ENCODE measurements at places on chromosomes 6 and 20.

- DNase-seq, result peak; percentile 95
These were observed 590 bp downstream of the HIVEP2 start for GRCh38 chr6:142944124-142945048.

- no peak for DNase-seq
These were observed 585.3 kb upstream of the MAN1A1 start for GRCh38 chr6:119934816-119935215.

GRCh38 chr20:52622081-52622480 lies 350.1 kb upstream of the TSHZ2 start:
- DNase-seq, result no peak

- no peak for DNase-seq
These were observed 128.2 kb upstream of the CDH4 start for GRCh38 chr20:61123751-61124368.

- DNase-seq, result no peak
These were observed 182.4 kb downstream of the TSHZ2 start for GRCh38 chr20:53154540-53154939.

- DNase-seq, result no peak
These were observed 8.6 kb downstream of the BPIFB3 start for GRCh38 chr20:33062105-33062824.

- no peak for DNase-seq
These were observed 211.1 kb downstream of the PLCB4 start for GRCh38 chr20:9279918-9280401.

DNA sequence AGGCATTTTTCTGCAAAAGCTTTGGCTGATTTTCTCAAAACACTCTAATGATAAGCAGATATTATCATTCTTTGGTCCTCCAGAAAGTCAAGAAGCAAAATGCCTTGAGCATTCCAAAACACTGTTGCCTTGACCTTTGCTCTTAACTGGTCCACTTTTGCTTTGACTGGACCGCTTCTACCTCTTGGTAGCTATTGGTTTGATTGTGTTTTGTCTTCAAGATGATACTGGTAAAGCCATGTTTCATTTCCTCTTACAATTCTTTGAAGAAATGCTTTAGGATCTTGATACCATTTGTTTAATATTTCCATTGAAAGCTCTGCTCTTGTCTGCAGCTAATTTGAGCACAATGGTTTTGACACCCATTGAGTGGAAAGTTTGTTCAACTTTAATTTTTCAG lies 35.6 kb upstream of the SDHAF4 start:
- DNase-seq, result no peak

- DNase-seq, result peak; percentile 14
These were observed 10.0 kb upstream of the ARMC2 start for GRCh38 chr6:108838101-108838717.

GRCh38 chr6:84026721-84027164 lies 6.8 kb upstream of the MRAP2 start:
- no peak for DNase-seq

DNA sequence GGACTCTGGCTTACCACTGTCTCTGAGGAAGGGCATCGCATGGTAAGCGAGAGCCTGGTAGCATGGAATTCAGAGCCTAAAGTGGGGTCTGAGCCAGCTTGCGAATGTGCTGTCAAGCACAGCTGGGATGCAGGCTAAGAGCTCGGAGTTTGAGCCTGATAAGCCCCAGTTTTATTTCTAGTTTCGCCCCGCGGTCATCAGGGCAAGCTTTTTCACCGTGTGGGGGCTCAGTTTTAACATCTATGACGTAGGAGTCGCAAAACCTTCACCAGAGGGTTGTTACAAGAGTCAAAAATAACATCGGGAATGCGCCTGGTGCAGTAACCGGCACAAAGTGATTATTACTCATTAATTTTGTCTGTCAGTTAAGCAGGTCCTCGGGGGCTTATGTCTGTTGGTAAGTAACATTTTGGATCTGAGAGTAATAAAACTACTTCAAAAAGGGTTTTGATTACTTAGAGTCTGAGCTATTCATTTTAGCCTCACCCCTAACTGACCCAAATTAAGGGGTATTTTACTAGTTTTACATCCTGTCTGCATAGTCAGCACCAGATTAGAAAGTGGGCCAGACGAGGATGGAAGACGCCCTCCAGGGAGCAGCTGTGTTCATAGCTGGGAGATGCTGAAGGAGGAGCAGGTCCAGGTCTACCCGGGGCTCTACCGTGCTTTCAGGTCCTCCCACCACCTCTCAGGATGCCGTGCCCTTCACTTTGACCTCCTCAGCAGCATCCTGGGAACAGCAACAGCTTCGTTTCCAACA lies 29.7 kb downstream of the SLC22A23 start:
- no peak for DNase-seq

DNA sequence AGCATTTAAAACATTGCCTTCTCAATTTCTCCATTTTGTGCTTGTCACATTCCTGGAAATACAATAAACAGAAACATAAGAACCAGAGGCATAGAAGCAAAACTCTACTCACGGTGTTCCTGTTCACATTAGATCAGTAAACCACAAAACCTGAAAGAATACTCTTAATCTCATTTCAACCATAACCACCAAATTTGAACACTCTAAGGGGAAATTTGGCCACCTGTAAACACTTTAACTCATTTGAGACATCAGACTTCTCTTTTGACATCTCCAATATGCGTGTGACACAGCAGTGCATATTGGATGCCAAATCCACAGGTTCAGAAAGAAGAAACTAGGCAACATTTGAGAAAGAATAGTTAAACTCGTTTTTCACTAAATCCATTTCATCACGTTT lies 153.8 kb upstream of the IRAK1BP1 start:
- DNase-seq, result no peak

GRCh38 chr6:121838842-121839241 lies 403.4 kb downstream of the GJA1 start:
- no peak for DNase-seq

GRCh38 chr6:96013531-96013930 lies 2.2 kb upstream of the FUT9 start:
- DNase-seq, result no peak

Data from CD4-positive, alpha-beta T cell treated with Interleukin-12 subunit alpha and Interleukin-12 subunit beta, for 1 hour (primary cell).